ENCODE measurements at places on chromosomes 16 and 17. TPM values are rescaled to one million over a fixed set of nuclear protein-coding genes. Genes with fewer than 3 reads are reported as not detected.

The AGRP gene
- total RNA-seq, result not detected

The SLC16A13 gene
- 1.8 TPM for total RNA-seq

The CD7 gene
- 0.60 TPM for total RNA-seq

The ITGAX gene
- total RNA-seq, result 1.7 TPM

The RNF43 gene
- 4.7 TPM for total RNA-seq

The KCNH4 gene
- total RNA-seq, result 0.18 TPM

The TP53TG3B gene
- total RNA-seq, result not detected

The PYY gene
- not detected for total RNA-seq

The KRT16 gene
- total RNA-seq, result 1.1 TPM

The NECAB2 gene
- not detected for total RNA-seq

DNA sequence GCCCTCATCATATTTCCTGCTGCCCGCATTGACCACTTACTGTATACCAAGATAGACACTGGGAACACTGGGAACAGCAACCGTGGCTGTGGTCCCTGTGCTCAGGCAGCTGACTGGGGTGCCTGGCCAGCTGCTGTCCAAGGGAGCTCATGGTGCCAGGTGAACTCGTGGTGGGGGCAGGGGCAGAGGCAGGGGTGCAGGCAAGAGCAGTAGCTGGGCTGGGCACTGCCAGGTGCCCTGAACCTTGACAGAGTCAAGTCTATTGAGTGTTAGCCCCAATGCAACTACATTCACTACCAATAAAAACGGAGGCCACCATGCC lies 202.5 kb downstream of the C16orf78 start:
- DNase-seq, result no peak

DNA sequence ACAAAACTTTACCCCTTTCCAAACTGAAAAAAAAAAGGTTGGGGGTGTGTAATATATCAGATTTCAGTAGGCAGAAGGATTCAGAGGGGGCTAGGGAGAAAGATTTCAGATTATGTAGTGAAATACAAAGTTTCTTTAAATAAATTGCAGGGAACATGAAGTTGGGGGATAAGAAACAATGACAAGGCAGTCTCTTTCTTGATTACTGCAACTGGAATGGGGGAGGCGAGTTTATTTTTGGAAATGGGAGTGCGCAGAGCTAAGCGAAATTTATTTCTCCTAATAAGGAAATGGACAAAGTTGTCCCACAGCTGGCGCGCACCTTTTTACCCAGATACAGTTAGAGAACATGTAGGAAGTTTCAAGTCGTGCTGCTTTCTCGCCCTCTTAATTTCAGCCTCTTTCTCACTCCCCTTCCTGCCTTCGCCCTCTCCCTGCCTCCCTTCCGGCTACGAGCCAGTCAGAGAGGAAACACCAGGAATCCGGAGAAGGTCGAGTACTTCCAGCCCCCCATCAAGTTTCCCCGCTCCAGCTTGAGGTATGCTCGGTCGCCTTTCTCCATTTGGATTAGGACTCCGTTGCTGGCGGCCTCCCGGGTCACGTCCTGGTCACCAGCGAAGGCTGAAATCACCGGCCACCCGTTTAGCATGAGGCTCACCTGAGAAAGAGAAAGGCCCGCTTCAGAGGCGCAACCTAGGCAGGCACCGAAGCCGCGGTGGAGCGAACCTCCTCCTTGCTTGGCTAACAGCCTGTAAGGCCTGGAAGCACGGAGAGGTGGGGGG lies 2.5 kb downstream of the CBLN1 start:
- no peak for DNase-seq

- DNase-seq, result no peak
Measured at GRCh38 chr17:67632141-67632540, 85.6 kb upstream of the NOL11 start.

- DNase-seq, result no peak
Measured at GRCh38 chr16:67104061-67104460, 5.7 kb upstream of the PHAF1 start.

DNA sequence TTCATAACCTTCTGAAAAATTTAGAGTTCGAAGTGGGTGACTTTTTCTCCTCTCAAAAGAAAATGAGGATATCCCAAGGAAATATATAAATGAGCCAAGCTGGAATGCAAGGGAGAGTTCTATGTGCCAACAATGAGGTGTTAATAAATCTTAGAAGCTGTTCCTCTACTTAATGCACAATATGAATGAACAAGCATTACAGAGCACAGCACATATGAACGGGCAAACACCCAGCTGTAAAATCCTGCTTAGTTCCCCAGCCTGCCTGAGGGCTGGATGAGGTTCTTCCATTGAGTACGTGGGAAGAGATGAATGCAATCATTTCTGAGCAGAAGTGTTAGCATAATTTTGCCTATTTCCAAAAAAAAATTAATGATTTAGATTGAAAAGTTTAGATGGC lies 58.1 kb downstream of the WDR59 start:
- no peak for DNase-seq

DNA sequence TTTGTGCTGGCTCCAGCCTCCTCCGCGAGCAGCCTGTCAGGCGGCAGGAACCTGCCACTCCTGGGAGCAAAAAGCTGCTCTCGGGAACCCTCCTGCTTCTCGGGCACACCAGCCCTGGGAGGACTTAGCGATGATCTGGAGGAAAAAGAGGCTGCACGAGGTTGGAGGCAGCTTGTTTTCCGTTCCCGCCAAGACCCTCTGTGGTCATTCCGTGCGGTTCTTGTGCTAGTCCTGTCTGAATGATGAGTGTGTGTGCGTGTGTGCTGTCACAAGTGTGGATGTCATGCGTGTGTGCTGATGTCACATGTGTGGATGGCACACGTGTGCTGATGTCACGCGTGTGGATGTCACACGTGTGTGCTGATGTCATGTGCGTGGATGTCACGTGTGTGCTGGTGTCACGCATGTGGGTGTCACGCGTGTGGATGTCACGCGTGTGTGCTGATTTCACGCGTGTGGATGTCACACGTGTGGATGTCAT lies 150.0 kb downstream of the NPIPB11 start:
- no peak for DNase-seq

- no peak for DNase-seq
Measured at GRCh38 chr16:30947541-30947858, 1.4 kb upstream of the ORAI3 start.

DNA sequence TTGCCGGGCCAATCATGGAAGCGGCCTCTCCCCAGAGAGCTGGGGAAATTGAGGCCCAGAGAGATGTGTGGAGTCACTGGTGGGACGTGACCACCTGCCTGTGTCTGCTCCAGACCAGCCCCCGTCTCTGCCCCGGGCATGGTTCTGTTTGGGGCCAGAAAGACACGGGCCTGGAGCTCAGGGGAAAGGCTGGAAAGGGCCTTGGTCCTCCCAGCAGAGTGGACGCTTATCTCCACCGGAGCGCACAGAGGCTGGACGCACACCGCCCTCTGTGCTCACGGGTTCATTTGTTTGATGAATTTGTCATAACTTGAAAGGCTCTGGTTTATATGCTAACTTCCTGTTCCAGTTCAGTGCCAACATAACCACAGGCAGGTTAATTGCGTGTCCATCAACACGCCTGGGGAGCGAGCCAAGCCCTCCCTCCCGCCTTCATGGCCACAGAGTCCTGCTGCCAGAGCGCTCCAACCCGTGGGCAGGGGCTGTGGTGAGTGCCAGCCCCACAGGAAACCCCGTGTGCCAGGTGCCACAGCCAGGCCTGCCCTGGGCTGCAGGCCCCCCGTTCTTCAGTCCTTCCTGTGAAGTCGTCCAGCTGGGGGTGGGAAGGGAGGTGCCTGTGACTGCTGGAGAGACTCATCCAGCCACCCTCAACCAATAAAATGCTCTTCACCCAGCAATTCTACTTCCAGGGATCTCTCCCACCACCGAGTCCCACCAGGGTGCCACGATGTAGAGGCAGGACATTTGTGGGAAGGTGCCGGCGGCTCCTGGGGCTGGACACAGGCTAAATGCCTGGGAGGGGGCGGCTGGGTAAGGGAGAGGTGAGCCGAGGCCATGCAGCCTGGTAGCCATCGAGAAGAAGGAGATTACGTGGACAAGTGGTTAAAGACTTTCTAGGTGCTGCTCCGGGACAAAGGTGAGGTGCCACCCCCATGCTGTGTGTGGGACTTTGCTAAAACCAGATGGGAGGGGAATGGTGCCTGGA lies 29.4 kb upstream of the BAHCC1 start:
- DNase-seq, result no peak

DNA sequence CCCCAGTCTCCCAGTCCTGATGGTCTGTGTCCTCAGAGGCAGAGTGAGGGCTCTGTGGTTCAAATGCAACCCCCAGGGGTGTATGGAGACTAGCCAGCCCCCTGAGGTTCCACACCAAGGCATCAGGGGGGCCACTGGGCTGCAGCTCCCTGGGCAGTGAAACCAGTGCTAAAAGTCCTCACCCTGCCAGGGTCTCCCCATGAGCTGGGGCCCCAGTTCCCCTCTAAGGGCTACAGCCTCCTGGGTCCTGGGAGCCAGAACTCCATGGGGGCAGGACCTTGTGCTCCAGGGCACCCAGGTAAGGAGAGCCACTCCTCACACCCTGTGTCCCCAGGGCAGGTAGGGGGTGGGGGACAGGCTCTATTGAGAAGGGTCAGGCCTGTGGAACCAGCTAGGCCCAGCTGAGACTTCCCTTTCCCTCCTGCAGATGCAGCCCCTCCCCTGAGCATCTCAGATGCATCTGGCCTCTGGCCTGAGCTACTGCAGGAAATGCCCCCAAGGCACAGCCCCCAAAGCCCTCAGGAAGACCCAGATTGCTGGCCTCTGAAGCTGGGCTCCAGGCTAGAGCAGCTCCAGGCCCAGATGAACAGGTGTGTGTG lies 6.4 kb upstream of the DCAF7 start:
- no peak for DNase-seq

GRCh38 chr17:12900474-12900873 lies 111.2 kb downstream of the ARHGAP44 start:
- DNase-seq, result no peak

DNA sequence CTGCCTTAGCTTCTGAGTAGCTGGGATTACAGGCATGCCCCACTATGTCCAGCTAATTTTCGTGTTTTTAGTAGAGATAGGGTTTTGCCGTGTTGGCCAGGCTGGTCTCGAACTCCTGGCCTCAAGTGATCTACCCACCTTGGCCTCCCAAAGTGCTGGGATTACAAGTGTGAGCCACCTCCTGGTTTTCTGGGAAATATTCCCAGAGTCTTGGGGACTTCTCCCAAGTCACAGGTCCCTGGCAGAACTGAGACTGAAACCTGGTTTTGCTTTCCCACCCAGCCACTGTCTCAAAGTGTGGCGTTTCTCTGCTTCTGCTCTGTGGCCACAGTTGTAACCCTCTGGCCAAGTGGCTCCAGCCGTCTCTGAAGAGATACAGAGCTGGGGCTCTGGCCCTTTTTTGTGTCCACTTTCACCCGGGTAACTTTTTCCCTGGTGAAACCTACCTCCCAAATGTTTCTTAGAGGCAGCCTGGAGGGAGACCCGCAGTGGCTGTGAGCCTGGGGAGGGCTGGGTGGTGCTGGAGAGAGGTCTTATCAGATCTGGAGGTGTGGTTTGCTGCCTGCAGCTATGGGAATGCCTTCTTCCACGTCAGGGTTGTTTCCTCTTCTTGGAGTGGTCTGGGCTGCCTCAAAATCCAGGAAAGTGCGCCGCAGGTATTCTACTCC lies 5.1 kb downstream of the KSR1 start:
- no peak for DNase-seq

DNA sequence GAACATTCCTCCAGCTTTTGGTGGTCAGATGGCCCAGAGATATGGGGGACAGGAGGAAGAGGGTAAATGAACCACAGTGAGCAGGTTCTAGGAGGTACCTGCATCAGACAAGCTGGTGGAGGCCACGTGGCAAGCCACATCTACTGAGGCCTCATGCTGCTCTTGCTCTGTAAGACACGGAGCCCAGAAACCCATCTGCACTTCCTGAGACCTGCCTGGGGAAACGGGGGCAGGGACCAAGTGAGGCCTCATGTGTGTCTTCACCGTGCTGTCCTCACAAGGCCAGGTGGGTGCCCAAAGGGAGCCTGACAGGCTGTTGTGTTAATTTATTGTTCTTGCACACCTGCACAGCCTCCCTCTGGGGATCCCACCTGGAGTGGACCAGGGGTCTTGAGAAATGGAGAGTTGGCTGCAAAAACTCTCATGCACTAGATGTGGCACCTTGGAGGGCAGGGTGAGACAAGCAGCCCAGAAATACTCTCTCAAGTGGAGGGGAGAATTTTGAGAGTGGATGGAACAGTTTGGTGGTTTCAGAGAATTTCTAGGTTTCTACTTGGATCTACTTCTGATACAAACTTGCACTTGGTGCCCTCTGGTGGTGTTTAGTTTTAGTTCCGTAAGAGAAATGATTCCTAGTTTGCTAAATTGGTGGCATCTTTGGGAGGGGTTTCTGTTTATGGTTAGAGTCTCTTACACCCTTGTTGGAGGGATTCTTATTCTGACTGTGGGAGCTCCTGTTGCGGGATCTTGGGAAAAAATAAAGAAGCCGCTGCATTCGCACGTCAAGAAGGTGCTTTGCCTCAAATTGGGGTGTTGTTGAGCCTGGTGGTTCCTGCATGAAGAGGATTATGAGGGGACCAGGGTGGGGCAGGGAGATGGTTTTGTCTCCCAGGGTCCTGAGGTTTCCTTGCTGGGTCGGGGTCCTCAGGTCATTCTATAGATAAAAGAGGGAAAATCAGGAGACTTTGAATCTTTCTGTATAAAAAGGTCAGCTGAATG lies 47.5 kb downstream of the SLC6A2 start:
- no peak for DNase-seq

- no peak for DNase-seq
Measured at GRCh38 chr17:62017496-62017895, 47.6 kb downstream of the MED13 start.

DNA sequence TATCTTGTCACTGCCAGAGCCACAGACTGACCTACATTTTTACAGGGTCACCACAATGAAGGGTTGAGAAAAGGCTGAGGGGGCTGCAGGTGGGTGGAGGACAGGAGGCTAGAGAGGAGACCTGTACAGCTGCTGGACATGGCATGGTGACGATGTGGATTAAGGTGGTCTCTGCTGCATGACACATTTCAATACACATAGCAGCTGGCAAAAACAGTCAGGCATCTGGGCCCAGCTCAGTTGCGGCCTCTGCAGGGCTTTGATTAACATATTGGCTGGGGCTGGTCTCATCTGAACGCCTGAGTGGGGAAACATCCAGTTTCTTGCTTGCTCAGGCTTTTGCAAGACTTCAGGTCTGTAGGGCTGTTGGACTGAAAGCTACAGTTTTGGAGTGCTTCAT lies 265.4 kb upstream of the FOXF1 start:
- DNase-seq, result no peak

DNA sequence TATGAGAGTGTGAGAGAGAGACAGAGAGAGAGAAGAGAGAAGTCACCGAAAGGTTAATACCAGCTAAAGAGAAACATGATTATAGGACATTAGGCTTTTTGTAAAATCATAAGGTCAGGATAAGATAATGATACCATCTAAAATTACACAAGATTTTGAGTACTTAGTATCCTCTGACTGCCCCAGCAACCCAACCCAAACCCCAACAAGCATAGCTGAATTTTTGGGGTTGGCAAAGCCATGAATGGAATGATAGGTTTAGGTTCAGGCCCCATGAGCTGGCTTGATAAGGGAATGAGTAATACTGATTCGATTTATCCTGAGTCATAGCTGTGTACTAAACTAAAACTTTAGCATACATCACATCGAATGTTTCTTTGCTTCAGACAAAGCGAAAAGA lies 259.5 kb downstream of the IRX3 start:
- DNase-seq, result no peak

GRCh38 chr16:11150190-11150589 lies 105.8 kb downstream of the SOCS1 start:
- DNase-seq, result no peak

- DNase-seq, result peak; percentile 68
Measured at GRCh38 chr16:14003074-14003570, 68.0 kb upstream of the MRTFB start.

- DNase-seq, result no peak
Measured at GRCh38 chr17:50279639-50280038, 5.4 kb downstream of the TMEM92 start.
